ENCODE measurements at places on chromosomes 5 and 9.

GRCh38 chr5:154242442-154242841, 51.9 kb downstream of the GALNT10 start:
- DNase-seq: no peak

DNA sequence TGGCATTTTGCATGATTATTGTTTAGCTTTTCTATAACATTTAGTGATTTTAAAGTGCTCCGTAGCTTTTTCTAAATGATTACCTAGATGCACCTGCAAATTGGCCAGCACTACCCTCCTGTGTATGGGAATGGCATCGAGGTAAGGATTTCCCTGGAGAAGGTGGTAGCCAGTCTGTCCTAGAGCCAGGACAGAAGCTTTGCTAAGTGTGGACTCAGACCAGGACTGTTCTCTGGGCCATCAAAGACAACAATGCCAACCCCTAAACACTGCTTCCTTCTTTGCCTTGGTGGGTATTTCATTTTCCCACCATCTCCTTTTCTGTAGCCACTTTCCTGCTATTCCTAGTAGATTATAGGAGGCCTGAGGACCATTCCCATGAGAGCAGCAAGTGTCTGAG, 53.0 kb downstream of the CD180 start:
- no peak for DNase-seq

DNA sequence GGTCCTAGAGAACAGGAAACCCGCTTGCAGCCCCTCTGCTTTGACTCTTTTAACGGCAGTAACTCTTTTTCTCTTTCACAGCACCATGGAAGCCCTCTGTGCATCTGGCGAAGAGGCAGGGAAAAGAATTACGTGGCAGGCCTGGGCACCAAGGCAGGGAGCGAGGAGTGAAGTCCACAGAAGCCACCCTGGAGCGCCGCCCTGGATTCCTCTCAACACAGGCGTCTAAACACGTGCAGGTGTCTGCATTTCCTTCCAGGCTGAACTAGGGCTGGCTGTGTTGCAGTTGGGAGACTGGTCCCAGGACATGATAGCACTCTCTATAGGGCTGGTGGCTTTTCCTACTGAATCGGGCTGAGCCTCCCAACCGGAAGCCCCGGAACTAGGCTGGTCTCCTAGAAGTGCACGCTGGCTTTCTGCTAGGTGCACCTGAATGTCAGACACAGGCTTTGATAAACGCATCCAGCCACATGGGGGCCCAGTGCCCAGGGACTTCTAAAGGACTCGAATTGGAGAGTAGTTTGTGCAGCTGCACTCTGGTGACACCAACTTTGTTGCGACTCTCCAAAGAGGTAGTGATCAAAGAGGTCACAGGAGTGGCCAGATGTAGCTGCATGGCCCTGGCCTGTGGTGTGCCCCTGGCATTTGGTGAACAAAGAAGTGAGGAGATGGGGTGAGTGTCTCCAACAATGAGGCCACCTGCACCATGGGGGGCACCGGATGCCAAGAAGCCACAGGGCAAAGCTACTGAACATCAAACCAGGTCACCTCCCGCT, 54.5 kb downstream of the AK8 start:
- DNase-seq: no peak

- no peak for DNase-seq
Measured at GRCh38 chr5:51378448-51379330, 4.6 kb upstream of the ISL1 start.

DNA sequence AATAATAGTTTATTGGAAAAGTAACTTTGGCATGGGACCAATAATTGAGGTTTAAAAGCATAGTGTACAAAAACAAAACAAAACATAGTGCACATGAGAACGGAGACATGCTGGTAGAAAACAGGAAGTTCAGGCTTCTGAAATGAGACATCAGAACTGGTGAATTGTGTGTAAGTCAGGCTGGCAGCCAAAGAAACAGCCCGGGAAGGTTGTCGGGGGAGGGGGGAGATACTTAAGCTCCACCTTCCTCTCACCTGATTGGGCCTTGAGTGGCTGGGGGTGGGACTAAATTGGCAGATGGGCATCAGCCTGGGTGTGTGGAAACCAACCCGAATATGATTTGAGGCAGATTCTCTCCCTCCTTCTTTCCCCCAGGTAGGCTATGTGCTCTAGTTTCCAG, 256.3 kb downstream of the SMARCA2 start:
- DNase-seq: no peak

DNA sequence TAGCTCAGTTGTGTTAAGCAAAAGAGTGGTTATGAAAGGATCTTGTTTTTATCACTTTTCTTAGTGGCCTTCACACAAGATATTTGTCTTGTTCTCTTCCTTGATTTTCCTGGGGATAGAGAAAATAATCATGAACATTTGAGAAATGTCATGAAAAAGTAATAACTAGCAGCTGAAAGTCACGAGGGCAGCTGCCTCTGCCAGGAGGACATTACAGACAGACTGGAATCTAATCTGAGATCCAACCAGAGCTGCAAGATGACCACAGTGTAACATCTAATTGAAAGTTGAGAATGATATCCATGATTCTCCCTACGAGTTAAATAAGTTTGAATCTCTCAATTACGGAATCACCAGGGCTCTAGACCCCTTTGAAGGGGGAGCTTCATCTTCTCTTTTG, 274.9 kb downstream of the ARHGAP26 start:
- DNase-seq: no peak

DNA sequence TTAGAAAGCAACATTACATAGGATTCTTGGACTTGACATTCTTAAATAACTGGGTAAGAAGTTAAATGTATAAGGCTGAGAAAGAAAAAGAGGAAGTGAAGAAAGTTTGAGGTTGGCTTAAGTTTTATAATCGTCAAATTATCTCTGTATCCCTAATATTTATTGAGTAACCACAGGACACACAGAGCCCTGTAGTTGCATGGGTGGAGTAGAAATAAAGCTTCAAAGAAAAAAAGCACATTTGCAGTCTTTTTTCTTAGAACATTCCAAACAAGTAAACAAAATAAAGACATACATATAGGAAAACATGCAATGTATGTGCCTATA, 137.0 kb downstream of the CCDC192 start:
- no peak for DNase-seq

- DNase-seq: no peak
Measured at GRCh38 chr5:56227691-56228090, 5.4 kb downstream of the ANKRD55 start.

DNA sequence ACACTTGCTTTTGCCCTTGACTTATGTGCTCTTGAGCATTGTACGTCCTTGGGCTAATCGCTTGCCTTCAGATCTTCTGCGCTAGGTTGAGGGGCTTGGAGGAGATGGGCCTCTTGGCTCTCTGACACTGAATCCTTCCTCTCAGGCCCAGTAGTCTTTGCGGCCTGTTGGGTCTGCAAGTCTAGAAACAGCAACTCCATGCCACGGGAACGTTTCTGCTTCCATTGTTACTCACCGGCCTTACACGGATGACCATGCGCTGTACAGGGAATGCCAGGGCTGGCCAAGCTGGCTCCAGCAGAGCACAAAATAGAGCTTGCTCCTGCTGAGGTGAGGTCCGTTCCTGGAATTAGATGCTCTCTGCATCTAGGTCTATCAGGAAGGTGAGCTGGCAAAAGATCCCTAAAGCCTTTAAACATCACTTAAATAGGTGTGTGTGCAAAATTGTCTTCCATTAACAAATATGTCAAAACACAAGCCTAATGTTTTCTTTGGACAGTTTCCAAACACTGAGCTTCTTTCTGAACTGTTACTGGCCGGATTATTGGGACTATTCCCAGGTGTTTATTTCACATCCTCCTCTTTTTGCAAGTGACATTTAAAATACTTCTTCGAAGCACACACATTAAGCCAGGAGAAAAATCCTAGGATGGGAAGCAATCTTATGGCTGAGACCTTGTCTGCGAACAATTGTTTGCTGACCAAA, 29.7 kb downstream of the DAPK1 start:
- DNase-seq: no peak

DNA sequence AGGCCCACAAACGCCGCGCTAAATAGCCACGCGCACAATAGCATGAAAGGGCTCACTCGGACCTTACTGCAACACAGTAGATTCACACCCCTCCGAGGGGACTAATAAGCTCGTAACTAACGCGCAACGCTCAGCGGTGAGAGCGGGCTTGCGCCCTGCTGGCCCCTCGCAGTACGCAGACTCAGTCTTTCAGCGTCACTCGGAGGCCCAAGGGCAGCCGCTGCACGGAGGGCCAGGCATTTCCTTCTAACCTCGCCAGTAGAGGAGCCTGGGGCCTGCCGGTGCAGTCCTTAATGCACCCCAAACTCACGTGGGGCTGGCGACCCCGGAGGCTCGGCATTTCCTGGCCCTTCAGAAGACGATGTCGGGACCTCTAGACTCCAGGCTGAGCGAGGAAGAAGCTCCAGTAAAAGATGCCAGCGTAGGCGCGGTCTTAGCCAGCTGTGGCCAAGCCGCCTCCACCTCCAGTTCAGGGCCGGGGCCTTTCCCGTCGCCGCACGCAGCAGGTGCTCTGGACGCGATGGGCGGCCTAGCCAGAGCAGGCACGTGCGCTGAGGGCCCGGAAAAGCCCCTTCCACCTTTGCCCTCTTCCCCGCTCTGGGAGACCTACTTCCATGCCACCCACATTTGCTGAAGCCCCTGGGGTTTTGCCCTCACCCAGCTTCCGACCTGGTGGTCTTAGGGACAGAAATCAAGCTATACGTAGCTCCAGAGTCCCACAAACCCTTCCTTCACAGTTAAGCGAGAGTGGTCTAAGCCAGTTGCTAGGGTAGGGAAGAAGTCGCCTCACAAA, 38.3 kb upstream of the TIFAB start:
- no peak for DNase-seq

DNA sequence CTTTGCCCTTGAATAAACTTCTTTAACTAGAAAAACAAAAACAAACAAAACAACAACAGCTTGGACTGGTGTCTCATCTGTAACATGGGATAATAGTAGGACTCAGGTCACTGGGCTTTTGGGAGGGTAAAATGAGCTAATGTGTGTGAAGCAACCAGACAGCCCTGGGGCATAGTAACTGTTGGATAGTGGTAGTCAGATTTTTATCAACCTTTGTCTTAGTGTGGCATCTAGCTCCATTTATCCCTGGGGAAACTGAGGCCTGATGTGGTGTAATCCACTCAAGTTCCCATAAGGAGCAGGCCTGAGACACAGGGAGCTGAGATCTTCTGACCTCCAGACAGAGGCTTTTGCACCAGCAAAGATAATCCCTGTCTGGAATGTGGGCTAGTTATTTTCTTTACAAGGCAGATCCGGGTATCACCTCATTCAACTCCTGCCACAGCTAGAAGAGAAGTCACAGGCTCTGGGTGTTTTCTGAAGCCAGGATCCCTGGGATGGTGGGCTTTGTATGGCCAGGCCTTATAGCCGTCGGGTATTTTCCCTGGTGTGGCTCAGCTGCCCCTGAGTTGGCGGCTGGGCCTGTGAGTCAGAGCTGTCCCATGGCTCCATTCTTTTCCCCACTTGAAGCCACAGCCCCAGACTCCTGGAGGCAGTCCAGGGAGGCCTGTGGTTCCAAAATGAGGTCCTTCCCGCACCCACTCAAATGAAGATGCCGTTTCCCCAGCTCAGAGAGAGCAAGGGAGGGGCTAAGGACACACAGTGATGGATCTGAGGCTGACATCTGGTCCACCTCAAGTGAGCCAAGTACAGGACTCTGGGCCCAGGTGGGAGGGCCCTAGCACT, 26.1 kb upstream of the CSF1R start:
- DNase-seq: no peak

DNA sequence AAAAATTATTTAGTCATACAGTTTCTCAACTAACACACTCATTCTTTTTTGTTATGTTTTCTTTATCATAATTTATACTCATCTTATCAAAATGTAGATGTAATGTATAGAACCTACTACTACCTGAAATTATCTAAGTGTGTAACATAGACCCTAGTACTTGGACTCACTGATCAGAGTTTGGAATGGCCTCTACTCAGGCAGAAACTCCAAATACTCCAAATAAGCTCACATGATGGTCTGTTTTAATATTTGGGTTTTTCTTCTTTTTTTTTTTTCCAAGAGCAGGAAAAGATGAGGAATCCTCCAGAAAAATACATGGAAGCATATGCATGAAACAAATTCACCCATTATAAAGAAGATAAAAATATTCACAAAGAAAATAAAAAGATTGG, 126.3 kb downstream of the PDE4D start:
- DNase-seq: no peak

DNA sequence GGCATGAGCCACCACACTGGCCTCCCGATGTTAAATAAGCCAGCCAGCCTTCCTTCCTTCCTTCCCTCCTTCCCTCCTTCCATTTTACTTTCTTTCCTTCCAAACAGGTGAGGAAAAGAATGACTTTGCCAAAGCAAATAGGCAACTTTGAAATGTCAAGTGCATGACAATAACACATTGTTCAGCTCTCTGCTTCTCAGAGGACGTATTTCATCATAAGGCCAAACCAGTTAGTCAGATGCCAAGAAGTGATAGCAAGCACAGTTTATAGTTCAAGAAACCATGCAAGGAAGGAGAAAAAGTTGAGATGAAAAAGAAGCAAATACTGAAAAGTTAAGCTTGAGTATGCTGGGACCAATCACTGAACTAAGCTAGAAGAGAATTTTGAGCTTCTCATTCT, 29.5 kb downstream of the POU4F3 start:
- no peak for DNase-seq

GRCh38 chr9:78210841-78211301, 25.0 kb upstream of the CEP78 start:
- DNase-seq: no peak

DNA sequence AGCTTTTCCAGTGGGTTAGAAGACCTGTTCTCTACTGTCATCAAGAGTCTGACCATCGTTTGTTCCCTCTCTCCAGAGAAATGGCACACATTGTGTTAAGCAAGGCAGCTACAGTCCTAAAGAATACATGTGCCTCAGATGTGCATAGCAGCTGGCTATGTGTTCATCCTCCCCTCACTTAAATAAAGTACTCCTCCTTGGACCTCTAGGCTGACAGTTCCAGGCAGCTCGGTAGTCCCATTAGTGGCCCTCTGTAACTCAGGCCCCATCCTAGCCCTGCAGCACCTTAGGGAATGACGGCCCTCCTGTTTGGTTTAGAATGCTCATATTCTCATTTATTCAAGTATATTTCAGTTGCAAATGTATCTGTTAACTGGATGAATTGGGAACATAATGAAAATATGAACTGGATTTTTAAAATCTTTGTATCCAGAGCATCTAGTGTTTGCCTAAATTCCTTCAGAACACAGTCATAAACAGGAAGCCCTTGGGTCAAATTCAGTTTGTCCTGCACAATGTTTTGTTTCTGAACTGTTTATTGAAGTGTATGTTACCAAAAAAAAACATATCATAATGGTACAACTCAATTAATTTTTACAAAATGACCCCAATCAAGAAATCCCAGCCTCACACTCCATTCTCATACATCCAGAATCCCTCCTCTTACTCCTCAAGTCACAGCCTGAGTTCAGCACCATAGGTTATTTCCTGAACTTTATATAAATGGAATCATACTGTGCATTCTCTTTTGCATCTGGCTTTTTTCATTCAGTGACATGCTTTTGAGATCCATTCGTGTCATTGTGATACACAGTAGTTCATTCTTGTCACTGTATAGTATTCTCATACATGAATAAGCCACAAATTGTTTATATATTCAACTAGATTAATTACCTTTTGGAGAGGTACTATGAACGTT, 1.6 kb upstream of the ASPN start:
- no peak for DNase-seq
